ENCODE measurements at places on chromosomes 11 and 22. TPM values are rescaled to one million over a fixed set of nuclear protein-coding genes. Genes with fewer than 3 reads are reported as not detected.

Gene CD3G
- total RNA-seq, result not detected

Gene SHANK3
- 0.62 TPM for total RNA-seq

Gene MS4A12
- total RNA-seq, result not detected

Gene RAG2
- not detected for total RNA-seq

Gene TTC38
- 26.9 TPM for total RNA-seq

Gene OR5A1
- total RNA-seq, result not detected

Gene MMP12
- total RNA-seq, result 1.5 TPM

Gene TEX12
- total RNA-seq, result 0.35 TPM

Gene TTC12
- 17.2 TPM for total RNA-seq

Gene CYB5R3
- total RNA-seq, result 44.0 TPM

Gene TMPRSS4
- not detected for total RNA-seq

Gene SPDYC
- total RNA-seq, result not detected

Gene PLA2G6
- total RNA-seq, result 12.2 TPM

Gene HBE1
- 32.7 TPM for total RNA-seq

Gene CARD16
- 105 TPM for total RNA-seq

Gene MYO18B
- not detected for total RNA-seq

Gene PNPLA3
- total RNA-seq, result 5.2 TPM

Gene AMPD3
- 1.9 TPM for total RNA-seq

Gene MYRF
- 1.0 TPM for total RNA-seq

Gene APLP2
- total RNA-seq, result 146 TPM

Gene DDTL
- total RNA-seq, result 1.5 TPM

Gene SLC25A1
- 77.8 TPM for total RNA-seq

Gene HIPK3
- total RNA-seq, result 37.5 TPM

Gene SPA17
- total RNA-seq, result 22.4 TPM

Gene TYR
- total RNA-seq, result not detected

Gene KIF18A
- 34.1 TPM for total RNA-seq

Gene NAALADL1
- not detected for total RNA-seq

Gene GRM5
- total RNA-seq, result not detected

Gene OR5D18
- not detected for total RNA-seq

Gene LRP5
- 14.1 TPM for total RNA-seq

Gene SOX10
- not detected for total RNA-seq

Gene CRYBB2
- total RNA-seq, result 1.6 TPM

Gene OR56A4
- total RNA-seq, result not detected

Gene MAPK8IP1
- total RNA-seq, result 10.7 TPM

Gene CCDC81
- not detected for total RNA-seq

Gene PDE2A
- total RNA-seq, result 3.0 TPM

Gene KCNJ5
- total RNA-seq, result not detected

Gene OR52I2
- total RNA-seq, result not detected

Gene NUP160
- 33.1 TPM for total RNA-seq

Gene POU2AF2
- not detected for total RNA-seq

Gene GGTLC2
- total RNA-seq, result not detected

Gene KRTAP5-8
- total RNA-seq, result not detected

Gene OR2AT4
- total RNA-seq, result not detected

Gene OR8D1
- not detected for total RNA-seq

Gene TEAD1
- total RNA-seq, result 33.8 TPM

Gene ACTN3
- total RNA-seq, result not detected

Gene HBB
- not detected for total RNA-seq

Measured in H4 (cell line).